Activated gamma-delta T cell treated with Interleukin-2 at 50 U/mL for 16 hours (primary cell): ENCODE measurements at places on chromosomes 6 and 20.

DNA sequence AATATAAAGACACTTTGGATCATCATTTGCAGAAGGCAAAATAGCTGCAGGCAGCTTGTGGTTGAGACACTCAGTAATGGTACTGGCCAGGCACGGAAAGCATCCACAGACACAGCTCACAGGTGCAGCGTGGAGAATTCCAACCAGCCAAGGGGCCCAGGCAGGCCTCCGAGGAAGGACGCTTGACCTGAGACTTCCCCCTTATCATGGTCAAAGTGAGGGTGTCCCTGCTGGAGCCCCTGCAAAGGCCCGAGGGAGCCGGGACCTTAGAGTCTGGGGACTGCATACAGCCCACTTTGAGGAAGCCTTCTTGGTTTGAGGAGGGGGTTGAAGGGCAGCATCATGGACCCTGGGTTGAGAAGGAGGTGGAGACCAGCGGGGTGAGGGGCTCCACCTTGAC lies 15.1 kb upstream of the MYT1 start:
- no peak for DNase-seq

GRCh38 chr20:14093652-14094051 lies 98.3 kb downstream of the MACROD2 start:
- DNase-seq = no peak

GRCh38 chr6:43978473-43979346 lies 148.5 kb downstream of the MRPL14 start:
- no peak for DNase-seq

DNA sequence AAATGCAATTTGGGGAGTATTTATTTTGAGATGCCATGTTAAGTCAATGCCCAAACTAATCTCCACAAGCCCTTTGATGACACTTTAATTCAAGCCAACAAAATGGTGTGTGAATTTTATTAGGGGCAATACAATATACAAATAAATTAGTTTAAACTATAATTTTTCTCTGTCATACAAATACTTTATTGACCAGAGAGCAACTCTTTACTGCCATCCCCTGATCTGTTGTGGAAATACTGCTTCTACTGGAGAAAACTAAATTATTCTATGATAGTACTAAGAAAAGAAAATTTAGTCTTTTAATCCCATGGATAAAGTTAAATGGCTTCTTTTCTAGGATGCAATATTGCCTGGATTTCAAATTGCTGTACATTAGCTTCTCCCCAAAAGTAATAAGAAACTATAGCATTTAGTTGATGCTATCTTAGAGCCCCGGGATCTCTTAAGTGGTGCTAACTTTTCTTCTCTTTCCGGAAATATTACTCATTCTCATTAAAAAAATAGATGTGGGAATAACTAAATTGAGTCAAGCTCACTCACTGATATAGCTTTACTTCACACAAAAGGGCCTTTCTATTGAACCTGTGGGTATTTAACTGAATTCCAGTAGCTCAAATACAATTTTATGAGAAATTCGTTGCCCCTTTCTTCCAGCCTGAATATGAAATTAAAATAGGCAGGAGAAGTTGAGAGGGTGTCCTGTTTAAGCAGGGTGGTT lies 49.2 kb downstream of the SMPDL3A start:
- DNase-seq = no peak

DNA sequence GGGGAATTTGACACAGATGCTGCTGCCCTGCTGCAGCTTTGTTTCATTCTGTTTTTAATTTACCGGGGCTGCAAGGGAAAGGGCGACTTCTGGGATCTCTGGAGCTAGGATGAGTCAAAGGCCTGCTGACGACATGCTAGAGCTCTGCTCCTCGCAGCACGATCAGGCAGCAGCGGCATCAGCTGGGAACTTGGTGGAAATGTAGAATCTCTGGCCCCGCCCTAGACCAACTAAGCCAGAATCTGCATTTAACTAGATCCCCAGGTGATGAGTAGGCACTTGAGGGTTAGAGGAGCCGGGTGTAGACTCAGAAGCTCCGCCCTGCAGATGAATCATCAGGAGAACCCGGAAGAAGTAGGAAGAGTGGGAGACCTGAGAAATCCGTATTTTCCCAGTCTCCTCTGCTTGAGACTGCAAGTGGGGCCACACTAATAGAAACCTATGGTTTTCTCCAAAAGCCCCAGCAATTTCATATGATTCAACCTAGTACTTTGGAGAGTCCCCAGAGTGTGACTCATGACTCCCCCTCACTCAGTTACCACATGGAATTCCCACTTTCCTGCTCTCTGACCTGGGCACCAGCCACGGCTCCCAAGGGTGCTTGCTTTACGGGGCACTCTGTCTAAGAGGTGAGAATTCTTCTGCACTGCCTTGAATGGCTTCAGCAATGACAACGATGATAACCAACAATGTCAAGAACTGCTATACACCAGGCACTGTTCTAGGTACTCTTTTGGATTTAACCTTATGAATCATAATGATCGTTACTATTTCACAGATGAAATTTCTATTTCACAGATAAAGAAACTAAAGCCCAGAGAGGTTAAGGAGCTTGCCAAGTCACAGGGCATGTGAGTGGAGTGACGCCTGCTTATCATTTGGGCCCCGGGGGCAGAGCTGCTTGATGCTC lies 18.1 kb downstream of the TUBB2B start:
- DNase-seq = no peak

- DNase-seq = no peak
These were observed 86.8 kb downstream of the PLCB1 start for GRCh38 chr20:8218861-8219260.

- DNase-seq = no peak
These were observed 19.0 kb upstream of the DCDC2 start for GRCh38 chr6:24376871-24377270.

GRCh38 chr6:39830444-39830843 lies 38.3 kb downstream of the DAAM2 start:
- no peak for DNase-seq

DNA sequence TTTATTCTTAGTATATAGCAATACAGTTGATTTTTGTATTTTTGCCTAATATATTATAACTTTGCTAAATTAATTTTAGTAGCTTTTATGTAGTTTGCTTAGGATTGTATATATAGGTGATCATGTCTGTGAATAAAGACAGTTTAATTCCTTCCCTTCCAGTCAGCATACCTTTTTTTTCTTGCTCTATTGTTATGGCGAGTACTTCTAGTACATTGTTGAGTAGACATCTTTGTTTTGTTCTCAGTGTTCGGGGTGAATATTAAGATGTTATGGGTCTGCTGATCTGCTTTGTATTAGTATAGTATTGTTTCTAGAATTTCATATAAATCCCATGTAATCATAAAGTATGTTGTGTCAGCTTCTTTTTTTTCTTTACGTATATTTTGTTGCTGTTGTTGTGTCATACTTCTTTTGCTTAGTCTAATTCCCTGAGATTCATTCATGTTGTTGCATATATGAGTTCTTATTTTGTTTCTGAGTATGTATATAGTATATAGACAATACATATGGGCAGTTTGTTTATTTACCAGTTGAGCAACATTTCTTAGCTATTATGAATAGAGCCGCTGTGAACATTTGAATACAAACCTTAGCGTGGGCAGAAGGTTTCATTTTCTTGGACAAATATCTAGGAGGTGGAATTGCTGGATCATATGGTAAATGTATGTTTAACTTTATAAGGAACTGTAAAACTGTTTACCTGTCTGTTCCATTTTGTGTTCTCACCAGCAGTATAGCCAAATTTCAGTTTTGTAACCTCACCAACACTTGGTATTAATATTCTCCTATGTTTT lies 25.5 kb downstream of the NCOA3 start:
- no peak for DNase-seq
